Large intestine (tissue), 12 donors: ENCODE measurements at places on chromosomes 1 and 21. TPM values are rescaled to one million over a fixed set of nuclear protein-coding genes. Genes with fewer than 3 reads are reported as not detected.

Gene SIM2
- polyA plus RNA-seq, result 0.58 TPM

Gene TMEM52
- 18.5 TPM for polyA plus RNA-seq

Gene MX2
- polyA plus RNA-seq, result 2.7 TPM

Gene ENSA
- polyA plus RNA-seq, result 135 TPM

Gene AIDA
- polyA plus RNA-seq, result 44.4 TPM

Gene GJA8
- polyA plus RNA-seq, result not detected
